Omental fat pad (tissue), 4 donors: ENCODE measurements at places on chromosomes 12 and 14.

- DNase-seq, result no peak
Observed at GRCh38 chr12:991350-992333, 619 bp downstream of the ERC1 start.

- DNase-seq, result no peak
Observed at GRCh38 chr14:77640756-77641533, 24.5 kb upstream of the SPTLC2 start.

DNA sequence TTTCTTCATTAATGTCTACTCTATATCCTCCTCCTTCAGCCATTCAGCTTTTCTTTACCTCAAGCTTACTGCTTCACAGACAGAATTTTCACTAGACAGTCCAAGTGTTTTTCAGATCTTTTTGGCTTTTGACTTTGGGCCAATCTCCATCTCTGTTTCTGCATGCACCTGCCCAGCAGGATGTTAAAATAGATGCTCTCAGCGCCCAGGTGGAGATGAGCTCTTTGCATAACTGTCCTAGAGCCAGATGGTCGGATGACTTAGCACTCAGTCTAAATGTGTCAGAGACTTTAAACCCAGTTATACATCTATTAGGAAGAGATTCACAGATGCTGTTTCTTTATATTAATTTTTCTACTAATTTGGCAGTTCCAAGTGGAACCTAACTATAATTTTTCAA is 80.3 kb upstream of the SSTR1 start:
- no peak for DNase-seq

DNA sequence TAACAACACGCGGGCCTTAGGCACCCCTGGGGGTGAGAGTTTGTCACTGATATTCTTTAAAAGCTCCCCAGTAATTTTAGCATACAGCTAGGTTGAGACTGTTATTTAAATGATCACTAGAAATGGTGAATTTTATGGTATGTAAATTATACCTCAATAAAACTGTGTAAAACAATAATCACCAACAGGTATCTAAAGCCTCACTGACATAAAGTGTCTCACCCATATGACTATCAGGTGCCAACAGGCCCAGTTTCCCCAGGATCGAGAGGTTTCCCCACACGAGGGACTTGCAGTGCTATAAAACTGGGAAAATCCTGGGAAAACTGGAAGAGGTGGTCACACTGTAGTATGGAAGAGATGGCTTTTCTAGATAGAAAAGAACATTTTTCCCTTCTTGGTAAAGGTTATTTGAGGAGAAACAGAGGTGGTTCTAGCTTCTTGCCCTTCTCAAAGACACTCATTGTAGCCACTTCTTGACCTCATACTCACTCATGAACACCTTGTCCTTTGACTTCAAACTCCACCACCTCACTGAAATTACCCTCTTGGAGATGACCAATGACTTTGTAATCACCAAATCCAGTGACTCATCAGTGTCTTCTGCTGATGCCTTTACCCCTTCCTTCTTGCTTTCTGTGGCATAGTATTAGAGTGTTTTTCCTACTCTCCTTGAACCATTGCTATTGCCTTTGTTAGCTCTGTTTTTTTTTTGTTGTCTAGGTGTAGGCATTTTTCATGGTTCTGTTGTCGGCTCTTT is 24.8 kb upstream of the NUBPL start:
- DNase-seq, result no peak

- no peak for DNase-seq
Observed at GRCh38 chr12:24361877-24362580, 412.6 kb upstream of the SOX5 start.

DNA sequence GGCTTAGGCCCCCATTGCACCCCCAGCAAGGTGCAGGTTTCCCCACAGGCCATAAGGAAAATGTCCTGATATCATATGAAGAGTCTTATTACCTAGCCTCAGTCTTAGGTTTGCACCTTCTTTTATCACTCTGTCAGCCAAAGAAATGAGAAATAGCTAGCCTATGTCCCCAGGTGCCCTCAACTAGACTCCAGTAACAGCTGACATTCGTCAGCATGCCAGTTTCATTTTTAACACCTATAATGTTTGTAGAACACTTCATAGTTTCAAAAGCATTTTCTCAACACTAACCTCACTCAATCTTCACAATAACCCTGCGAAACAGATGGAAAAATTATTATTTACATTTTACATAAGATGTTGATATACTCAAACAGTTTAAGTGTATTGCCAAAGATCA is 24.0 kb upstream of the OR10P1 start:
- DNase-seq, result no peak

DNA sequence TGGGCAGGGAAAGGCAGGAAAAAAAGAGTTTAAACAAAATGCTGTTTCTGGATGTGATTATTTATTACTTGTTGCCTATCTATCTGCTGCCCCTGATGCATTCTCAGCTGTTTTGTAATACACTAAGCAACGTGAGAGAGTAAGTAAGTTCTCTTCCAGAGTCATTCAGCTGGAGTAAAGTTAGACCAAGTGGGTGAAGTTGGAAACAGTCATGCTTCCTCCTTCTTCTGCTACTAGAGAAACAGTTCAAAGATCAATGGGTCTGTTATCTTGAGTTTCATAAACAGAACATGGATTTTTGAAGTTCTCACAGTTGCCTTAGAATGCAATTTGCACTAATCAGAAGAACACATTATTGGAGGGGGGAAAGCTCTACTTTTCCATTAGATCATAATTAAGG is 279.3 kb downstream of the EGLN3 start:
- no peak for DNase-seq

DNA sequence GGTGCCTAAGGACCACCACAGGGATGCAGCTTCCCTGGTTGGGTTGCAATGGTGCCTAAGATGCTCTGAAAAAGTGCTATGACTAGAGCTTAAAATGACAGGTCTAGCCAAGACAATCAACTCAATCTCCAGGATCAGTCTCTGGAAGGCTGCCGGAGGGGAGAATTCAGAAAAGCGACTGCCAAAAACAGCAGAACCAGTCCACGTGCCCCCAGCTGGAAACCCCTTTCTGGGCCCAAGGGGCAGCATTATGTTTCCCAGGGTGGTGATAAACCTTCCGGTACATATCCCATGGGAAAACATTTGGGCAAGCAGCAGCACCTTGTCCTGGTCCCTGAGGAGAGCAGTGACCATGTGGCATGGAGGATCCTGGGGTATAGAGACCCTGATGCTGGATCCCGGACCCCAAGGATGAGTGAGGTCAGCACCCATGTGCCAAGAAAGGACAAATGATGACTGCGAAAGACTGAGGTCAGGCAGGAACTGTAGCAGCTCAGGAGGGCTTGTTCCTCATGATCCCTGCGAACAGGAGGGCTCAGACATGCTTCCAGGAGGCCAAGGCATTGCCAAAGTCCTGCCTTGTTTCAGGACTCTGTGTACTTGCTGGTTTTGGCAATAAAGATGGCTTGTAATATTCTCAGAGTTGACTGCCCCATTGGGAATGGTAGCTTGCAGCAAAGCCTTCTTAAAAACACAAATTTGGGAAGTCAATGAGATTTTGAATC is 49.9 kb upstream of the LTBP2 start:
- DNase-seq, result no peak

DNA sequence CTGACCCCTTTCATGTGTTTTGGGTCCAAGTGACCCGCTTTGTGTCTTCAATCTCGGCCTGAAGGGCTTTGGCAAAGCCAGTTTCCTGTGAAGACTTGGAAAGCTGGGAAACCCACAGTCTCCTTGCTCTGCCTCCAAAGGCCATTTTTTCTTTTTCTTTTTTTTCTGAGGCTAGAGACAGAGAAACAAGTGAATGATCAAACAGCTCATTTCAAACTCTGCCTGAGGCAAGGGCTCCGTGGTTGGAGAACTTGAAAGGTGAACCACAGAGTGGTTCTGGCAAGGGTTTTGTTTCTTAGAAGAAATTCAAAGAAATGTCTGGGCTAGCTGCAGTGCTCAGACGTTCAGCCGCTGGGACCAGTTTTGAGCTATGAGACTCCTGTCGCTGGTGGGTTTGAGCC is 62.7 kb downstream of the ERH start:
- DNase-seq, result no peak

GRCh38 chr12:48177982-48178381 is 5.5 kb upstream of the CCDC184 start:
- no peak for DNase-seq

DNA sequence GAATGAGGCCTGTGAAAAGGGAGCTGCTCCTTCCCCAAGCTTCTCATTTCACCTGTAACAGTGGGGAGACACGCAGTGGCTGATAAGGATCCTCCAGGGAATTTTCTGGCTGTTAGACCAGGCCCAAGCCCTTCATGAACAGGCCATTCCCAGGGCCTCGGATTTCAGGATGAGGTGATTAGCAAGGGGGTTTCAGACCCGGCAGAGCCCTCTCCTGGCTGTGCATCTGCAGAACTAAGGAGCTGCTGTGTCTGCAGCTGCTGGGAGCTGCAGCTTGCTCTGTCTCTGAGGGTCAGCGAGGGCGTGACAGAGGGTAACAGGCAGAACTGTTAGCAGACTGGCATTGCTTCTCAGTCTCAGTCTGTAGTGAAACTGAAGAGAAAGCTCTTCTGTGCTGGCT is 110.4 kb downstream of the KCNA5 start:
- no peak for DNase-seq

GRCh38 chr12:41556176-41556575 is 368.1 kb downstream of the PDZRN4 start:
- no peak for DNase-seq

GRCh38 chr12:6768990-6769389 is 2.8 kb downstream of the PTMS start:
- DNase-seq, result no peak

- DNase-seq, result no peak
Observed at GRCh38 chr12:106415134-106415533, 57.6 kb downstream of the POLR3B start.

- DNase-seq, result no peak
Observed at GRCh38 chr12:120774169-120774916, 48.7 kb downstream of the ACADS start.

DNA sequence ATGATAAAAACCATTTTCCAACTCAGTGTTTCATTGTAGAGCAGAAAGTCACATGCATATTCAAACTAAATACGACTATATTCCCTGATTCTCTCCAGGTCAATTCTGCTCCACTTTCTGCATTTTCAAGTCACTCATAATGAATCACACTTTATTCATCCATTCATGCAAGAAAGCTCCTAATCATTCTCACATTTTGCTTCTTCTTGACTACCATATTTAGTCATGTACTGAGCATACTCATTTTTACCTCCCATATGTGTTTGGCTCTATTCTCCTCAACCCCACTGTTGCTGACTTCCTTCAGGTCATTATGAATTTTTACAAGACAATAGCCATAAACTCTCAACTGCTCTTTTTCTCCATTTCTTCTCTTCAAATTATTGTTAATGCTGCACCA is 43.4 kb upstream of the PIK3C2G start:
- DNase-seq, result no peak

DNA sequence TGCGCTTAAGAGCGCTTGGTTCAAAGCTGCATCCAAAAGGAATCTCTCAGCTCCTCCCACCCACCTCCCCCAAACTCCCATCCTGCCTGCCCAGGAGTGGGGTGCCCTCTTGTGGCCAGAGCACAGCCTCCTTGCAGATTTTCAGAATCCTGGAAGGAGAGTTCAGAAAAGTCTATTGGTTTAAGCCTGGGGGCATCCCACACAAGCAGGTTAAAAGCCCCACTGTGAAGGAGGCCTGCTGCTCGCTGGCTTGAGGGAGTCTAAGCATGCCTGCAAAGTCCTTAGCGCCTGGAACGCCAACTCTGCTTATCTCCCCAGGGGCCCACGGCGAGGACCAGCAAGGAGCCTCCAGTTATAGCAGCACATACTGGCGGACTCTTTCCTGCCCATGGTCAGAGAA is 297.1 kb downstream of the KSR2 start:
- no peak for DNase-seq
